Effector CD4-positive, alpha-beta T cell (primary cell): ENCODE measurements at places on chromosomes 3 and 15.

DNA sequence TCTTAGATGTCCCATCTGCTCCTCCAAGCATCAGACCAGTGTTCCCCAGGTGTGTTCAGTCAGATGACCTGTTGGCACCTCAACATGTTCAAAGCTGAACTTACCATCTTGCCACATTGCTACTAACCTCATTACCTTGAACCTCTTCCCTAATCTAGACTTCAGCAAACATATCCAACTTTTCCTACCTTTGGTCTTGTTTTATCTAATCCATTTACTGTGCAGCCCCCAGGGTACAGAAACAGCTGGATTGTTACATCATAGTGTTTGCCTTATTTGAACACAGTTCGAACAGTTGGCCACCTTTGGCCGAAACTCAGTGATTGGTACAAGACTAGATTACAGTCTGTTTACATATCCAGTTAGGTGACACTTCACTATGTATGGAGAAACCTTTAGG, 36.1 kb upstream of the MCF2L2 start:
- no peak for DNase-seq

- DNase-seq = no peak
Measured at GRCh38 chr3:966341-966740, 126.5 kb upstream of the CNTN6 start.

- no peak for DNase-seq
Measured at GRCh38 chr15:42608110-42608531, 32.7 kb downstream of the STARD9 start.

DNA sequence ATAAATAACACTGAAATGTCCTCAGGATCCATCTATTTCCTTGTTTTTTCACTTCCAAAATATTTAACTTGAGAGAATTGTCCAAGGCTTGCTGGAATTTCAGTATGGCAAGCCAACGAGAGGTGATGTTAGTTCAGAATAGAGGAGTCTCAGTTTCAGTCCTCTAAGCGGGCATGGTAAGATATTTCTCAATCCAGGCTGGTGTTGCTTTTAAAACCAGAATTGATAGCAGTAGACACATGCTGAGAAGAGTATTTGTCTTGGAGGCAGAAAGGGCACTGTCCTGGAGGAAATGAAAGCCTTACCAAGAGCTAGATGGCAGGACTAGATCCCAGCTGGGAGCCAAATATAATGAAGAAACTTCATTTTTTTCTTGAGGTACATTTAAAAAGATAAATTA, 23.1 kb downstream of the PHLDB2 start:
- DNase-seq = no peak

DNA sequence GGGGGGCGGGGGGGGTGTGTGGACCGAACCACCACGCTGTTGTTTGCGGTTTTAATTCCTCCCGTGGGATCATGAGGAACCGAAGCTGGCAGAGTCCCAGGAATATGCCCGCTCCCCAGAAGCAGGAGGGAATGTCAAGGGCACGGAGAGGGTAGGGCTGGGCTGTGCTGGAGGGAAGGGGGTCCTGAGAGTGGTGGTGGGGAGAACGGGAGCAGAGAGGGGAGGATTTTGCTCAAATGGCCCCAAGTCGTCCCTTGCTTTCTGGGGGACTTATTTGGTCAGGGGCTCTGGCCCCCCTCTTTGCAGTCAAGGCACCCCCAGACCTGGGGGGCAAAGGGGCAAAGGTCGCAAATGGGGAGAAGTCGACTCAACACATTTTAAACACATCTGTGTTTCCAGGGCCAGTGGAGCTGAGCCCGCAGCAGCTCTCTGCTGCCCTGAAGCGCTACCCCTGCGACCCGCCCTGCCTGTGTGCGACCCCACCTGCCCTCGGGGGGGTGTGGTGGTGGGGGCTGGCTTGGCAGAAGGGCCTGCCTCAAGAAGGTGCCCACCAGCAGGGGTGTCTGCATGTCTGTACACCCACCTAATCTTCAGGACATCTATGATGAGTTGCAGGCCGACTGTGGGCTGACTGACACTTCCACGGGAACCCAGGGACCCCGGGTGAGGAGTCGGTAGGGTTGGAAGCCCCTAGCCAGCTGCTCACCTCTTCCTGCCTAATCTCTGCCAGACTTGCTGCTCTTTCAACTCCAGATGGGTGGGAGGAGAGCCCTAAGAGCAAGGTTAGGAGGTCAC, 602 bp upstream of the ATP2B2 start:
- DNase-seq = no peak

GRCh38 chr3:159854500-159855124, 134.0 kb upstream of the IL12A start:
- no peak for DNase-seq

GRCh38 chr3:4681301-4681700, 188.2 kb downstream of the ITPR1 start:
- DNase-seq = no peak

DNA sequence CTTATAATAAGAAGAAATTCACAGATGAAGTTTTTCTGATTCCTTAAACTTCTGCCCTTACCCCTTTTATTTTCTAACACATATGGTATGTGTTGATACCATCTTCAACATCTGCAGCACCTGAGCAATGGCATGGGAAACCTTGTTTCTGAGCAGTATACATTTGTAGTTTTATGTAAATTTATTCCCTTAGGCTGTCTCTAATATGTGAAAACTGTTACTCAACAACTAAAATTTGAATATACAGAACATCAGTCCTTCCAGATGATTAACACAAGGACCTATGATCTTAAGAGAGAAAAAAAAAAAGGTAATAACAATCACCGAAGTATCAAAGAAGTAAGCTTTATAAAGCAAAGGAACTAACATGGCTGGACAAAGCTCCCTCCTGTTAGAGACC, 190.5 kb downstream of the TBC1D5 start:
- no peak for DNase-seq
